IMR-90 (cell line): ENCODE measurements at places on chromosomes 16 and 17.
A peak's percentile ranks its signal among the peaks of the same experiment; 100 is the strongest.

- DNase-seq, result peak; percentile 59
Measured at GRCh38 chr17:43832976-43833829, at the start of gene MPP3. Gene MPP3 (minus strand): TSS chr17:43833146. CDS start chr17:43831906, 1,240 bp downstream.

GRCh38 chr16:64287655-64288528 lies 834.0 kb downstream of the CDH11 start:
- no peak for DNase-seq

GRCh38 chr17:55098765-55099164 lies 130.2 kb downstream of the STXBP4 start:
- DNase-seq, result no peak

GRCh38 chr16:46970089-46970488 lies 3.4 kb downstream of the DNAJA2 start:
- no peak for DNase-seq

DNA sequence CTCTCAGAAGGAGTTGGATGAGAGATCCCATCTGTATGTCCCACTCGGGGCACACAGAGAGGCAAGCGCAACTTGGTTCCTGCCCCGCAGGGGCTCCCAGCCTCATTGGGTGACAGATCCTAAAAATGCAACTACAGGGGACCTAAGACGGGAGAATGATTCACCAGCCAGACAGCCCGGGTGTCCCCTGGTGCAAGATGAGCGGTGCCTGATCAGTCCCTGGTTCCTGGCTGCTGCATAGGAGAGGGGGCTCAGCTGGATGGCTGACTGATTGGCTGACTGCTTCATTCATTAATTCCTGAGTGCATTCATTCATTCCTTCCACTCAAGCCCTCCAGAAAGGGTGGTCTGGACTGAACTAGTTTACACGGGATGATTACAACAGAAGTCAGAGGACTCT lies 22.0 kb downstream of the WNT3 start:
- DNase-seq, result no peak

GRCh38 chr17:76734080-76734840 lies 2.9 kb downstream of the SRSF2 start:
- peak; percentile 49 for DNase-seq

GRCh38 chr16:54212893-54213292 lies 73.7 kb downstream of the IRX3 start:
- DNase-seq, result no peak

GRCh38 chr16:68931196-68931595 lies 87.9 kb downstream of the TANGO6 start:
- DNase-seq, result no peak

- no peak for DNase-seq
Measured at GRCh38 chr17:13099089-13099735, 81.4 kb upstream of the ELAC2 start.

- peak; percentile 34 for DNase-seq
Measured at GRCh38 chr16:28826141-28826540, 3.3 kb downstream of the ATXN2L start.

- DNase-seq, result no peak
Measured at GRCh38 chr16:54116124-54116655, 170.4 kb downstream of the IRX3 start.

- no peak for DNase-seq
Measured at GRCh38 chr16:28475221-28475620, 3.1 kb upstream of the NPIPB7 start.

- DNase-seq, result no peak
Measured at GRCh38 chr17:14427900-14428647, 127.2 kb downstream of the HS3ST3B1 start.

DNA sequence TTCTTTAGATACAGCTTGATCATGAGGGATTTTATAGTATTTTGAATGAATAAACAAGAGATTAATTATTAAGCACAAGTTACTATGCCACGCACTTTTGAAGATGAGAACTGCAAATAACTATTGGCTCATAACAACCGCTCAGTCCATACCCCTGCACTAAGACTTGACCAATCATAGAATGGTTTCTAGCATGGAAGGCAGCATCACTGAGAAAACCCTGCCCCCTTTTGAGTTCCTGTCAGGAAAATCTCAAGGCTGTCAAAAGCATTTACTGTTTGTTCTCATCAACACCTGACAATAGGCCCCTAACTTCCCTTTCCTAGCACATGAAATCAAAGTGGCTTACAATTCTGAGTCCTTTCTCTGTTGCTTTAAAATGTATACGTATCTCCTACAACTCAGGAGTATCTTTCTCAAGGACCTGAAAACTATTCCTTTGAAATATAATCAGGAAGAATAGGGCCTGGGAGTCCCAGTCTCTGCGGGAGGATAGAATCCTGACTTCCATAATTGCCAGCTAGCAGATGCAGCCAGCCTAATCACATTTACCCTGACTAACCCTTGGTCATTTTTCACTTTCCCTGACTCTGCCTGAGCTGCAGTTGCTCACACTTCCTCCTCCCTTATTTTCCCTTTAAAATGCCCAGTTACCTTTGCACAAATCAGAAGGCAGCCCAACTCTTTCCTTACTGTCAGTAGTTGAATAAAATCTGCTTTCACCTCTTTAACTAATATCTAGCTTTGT lies 9.1 kb upstream of the MMD start:
- DNase-seq, result no peak

DNA sequence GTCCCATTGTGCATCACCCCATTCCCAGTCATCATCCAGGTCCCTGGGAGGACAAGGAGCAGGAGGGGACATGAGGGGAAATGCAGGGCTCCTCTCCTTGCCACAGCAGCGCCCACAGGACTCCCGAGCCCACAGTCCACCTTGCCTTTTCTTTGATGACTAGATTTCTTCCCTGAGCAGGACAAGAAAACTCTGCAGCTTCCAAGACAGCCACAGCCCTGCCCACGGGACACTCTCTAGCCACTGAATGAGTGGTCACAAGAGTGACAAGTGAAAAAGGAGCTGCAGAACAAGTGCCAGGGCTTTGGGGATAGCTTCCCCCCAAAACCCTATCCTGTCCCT lies 4.7 kb downstream of the NEURL4 start:
- DNase-seq, result no peak

DNA sequence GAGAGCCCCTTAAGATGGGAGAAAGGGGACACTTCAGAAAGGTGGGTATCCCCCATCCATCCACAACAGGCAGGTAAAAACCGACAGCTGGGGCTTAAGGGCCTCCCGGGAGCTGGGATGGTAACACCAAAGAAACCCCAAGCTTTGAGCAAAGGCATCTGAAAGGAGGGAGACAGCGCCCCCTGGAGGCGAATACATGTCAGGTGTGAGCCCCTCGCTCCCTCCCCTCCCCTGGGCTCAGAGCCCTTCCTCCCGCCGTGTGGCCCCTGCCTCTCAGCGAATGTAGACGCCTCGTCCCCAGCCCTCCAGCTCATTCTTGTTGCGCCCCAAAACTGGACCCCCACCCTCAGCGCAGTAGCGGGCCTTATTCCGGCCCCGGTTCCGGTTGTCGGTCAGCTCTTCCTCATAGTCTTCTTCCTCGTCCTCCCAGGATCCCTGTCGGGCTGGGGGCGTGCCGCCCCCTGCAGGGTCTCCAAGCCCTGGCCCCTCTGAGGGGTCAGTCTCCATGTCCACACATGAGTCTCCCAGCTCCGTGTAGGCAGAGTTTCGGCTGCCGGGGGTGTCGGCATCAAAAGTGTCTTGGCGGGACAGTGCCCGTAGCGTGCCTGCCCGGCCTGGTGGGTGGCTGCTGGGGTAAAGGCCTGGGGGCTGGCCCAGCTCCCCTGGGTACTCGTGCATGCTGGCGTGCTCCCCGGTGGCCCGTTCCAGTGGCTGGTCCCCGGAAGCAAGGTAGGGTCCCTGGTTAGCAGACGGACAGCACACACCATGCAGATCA lies 9.1 kb upstream of the ARL5C start:
- peak; percentile 60 for DNase-seq

GRCh38 chr17:66576473-66576872 lies 258.4 kb upstream of the CACNG5 start:
- DNase-seq, result no peak

DNA sequence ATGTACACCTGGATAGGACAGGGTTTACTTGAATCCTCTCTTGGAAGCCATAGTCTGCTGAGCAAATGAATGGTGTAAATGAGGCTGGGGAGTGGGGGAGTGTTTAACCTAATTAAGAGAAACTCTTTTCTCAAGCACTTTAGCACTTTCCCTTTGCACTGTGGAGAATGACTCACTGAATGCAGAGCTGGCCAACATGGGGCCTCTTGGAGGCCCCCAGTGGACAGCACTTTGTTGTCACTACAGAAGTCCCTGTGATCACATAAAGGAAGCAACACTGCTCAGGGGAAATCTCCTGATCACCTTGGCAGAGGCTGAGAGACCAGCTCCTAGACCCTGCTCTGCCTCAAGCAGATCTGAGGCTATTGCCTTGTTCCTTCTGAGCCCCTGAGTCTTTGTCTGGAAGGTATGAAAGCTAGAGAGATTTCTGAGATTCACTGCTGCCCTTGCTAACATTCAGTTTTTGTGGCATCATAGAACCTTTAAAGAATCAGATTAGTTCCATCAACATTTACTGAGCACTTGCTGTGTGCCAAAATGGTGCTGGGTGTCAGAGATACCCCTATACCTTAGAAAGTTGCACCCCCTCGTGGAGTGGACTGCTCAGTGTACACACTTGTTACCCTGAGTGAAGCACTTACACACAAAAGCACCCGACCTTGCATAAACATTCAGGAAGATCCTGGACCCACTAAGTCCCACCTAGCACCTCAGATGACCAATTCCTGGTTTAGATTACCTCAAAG lies 230.1 kb upstream of the CCL2 start:
- no peak for DNase-seq

- DNase-seq, result peak; percentile 46
Measured at GRCh38 chr17:15291674-15292361, 26.7 kb upstream of the PMP22 start.

DNA sequence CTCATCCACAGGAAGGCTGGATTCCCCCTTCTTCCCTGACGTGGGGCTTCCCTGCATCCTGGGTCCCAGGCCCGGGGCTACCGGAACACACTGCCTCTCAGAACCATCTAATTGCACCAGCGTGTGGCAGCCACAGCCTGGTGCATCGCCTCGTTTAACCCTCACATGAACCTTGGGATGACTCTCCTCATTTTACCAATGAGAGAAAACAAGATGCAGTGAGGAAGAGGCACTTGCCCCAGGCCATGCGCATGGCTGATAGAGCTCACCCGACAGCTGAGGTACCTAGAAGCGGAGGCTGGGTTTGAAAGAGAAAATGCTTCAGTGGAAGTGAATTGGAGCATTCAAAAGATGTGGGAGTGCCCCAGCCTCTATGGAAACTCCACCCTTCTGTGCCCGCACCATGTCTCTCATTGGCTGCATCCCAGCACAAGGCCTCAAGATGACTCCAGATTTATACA lies 162.3 kb downstream of the KATNIP start:
- DNase-seq, result no peak

DNA sequence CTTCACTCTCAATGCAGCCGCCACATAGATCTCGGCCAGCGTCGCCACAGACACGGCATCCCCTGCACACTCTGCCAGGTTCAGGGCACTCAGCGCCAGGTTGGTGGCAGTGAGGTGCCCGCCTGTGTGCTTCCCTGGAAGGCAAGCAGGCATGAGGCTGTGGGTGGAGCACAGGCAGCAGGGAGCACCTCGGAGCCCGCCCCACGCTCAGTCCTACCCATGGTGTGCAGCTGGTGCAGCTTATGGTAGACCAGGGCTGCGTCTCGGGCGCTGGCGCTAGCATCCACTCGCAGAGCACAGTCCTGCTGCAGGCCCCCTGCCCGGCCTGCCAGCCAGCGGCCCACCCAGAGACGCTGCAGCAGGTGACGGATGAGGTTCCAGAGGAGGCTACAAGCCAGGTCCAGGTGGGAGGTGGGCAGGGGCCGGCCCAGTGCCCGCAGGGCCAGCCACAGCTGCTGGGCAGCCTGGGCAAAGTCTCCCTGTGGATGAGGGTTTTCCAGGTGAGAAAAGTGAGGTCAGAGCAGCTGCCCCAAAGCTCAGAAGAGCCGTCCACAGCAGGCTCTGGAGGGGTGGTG lies 20.5 kb downstream of the SREBF1 start:
- DNase-seq, result no peak

- no peak for DNase-seq
Measured at GRCh38 chr16:9627427-9627826, 536.0 kb downstream of the HAPSTR1 start.

DNA sequence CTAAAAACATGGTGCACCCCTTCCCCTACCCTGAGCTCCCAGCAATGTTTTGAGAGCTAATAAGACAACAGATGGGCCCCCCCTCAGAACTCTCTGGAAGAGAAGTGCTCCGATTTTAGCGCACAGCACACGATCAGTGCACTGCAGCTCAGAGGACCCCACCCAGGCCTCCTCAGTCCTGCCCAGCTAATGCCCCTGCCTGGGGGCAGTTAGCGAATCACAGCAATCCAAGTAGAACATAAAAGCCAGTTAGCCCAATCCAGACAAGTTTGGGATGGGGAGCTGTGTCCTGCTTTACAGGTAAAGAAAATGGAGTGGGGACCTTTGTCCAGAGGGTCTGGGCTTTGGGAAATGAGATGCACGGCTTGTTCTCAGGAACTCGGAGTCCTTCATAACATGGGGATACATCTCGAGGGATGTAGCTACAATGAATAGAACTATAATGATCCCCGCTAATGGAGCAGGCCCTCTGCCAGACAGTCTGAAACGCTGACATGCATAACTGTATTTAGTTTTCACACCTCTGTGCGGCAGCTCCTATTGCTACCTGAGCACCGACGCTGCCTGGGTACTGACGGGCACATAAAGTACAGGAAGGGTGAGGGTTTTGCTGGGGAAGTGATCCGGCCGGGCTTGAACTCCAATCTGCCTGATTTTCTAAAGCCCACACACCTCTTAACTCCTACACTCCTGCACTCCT lies 29.7 kb upstream of the CDC42EP4 start:
- no peak for DNase-seq

GRCh38 chr17:52049496-52049895 lies 109.0 kb downstream of the CA10 start:
- no peak for DNase-seq

- DNase-seq, result peak; percentile 1
Measured at GRCh38 chr17:34706029-34706428, 126.6 kb downstream of the TMEM132E start.

DNA sequence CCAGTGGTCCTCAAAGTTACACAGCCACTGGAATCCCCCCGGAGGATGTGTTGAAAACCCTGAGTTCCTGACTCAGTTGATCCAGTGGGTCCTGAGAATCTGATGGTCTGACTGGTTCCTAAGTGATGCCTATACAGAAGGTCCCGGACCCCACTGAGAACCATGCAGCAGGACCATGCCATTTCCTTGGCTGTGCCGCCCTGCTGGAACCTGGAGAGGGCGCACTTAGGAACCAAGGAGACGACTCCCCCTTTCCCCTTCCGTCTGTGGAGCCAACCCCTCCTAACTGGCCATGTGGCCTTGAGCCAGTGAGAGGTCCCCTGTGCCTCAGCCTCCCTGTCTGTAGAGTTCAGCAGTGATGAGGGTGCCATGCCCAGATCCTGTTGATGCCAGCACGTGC lies 22.0 kb downstream of the C16orf74 start:
- no peak for DNase-seq

DNA sequence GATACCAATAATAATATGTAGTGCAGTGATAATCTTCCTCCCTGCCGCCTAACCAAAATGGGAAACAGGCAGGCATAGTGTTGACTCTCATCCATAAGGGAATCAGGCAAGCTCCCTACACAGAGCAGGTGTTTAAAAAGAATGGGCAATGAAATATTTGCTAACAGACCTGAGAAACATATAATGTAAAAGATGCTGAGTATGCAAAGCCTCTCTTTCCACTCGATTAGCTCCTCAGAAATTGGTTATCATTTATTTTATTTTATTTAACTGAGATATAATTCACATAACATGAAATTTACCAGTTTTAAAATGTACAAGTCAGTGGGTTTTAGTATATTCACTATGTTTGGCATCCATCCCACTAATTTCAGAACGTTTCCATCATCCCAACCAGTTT lies 317.7 kb upstream of the TBX2 start:
- no peak for DNase-seq
